Stomach (tissue), 19 donors: ENCODE measurements at places on chromosomes 16 and 17. TPM values are rescaled to one million over a fixed set of nuclear protein-coding genes. Genes with fewer than 3 reads are reported as not detected.

NXN gene
- 47.8 TPM for total RNA-seq

GRCh38 chr17:17155568-17155967 is 50.6 kb downstream of the PLD6 start:
- DNase-seq = no peak

DNA sequence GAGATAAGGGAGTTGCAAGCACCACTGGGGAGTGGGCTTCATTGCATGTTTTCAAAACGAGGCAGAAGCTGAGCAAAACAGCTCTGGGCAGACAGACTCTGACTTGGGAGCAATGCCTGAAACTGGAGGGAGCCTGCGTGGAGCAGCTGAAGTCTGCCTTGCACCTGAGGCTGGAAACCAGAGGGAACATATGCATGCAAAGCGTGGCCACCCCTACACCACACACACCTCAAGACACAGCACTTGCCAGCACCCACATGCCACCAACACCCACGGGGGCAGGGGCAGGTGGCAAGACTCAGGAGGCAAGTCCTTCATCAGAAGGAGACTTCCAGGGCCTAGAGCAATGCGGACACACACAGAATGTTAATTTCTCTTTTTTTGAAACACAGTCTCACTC is 45.8 kb downstream of the COTL1 start:
- DNase-seq = no peak

SHISA6 gene
- 2.2 TPM for total RNA-seq

PIMREG gene
- total RNA-seq = 0.89 TPM

DNA sequence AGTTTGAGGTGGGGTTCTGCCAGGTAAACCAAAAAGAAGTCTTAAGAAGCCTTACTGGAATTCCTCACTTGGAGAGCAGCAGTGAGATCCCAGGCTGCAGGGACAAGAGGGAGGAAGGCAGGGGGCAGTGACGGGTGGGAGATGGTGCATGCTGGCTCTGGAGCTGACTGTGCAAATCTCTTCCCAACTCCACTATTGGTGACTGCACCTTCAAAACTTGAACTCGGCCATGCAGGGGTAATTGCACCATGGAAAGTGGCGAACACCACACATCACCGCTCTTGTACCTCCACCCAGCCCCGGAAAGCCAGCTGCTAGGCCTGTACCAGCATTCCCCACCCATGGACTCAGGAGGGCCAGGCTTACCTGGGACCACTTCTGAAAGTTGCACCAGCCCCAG is 51.4 kb upstream of the CDR2 start:
- DNase-seq = no peak

GRCh38 chr16:88746506-88746905 is 38.5 kb downstream of the PIEZO1 start:
- DNase-seq = no peak

GRCh38 chr16:81174644-81175324 is 63.7 kb upstream of the BCO1 start:
- DNase-seq = no peak

- no peak for DNase-seq
Observed at GRCh38 chr17:37488009-37488604, 1.6 kb upstream of the DUSP14 start.

GRCh38 chr16:35173295-35173694 is 1713.9 kb downstream of the TP53TG3F start:
- DNase-seq = no peak

DNA sequence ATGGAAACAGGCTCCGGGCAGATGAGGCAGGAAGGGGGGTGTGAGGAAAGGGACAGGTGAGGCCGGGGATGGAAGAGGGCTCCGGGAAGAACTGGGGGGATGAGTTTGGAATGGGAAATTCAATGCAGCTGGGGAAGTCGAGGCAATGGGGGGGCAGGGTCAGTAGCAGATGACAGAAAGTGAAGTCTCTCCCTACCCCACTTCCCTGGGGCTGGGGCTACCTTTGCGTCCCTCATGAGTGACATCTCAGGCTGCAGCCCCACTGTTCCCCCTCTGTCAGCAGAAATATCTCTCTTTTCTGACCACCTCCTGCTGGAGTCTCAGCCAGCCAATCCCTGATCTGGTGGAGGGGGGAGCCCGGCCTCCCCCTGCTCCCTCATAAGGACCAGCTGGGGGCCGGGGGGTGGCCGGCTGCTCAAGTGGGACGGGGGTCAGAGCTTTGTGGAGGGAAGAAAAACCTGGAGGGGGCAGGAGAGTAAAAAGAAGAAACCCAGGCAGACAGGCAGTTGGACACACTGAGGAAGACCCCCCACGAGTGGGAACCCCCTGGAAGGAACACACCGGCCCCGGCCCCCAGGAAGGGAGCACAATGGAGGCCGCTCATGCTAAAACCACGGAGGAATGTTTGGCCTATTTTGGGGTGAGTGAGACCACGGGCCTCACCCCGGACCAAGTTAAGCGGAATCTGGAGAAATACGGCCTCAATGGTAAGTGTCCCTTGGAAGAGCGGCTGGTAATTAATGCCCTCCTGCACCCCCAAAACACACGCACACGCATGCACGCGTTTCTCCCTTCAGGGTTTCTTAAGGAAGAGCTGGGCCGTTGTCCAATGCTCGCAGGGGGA is at the start of gene ATP2A1:
ATP2A1 (plus strand) TSS at position 406 of the 844 bp plus-strand sequence; CDS start at position 590, 184 bp downstream.
- DNase-seq = no peak

DNA sequence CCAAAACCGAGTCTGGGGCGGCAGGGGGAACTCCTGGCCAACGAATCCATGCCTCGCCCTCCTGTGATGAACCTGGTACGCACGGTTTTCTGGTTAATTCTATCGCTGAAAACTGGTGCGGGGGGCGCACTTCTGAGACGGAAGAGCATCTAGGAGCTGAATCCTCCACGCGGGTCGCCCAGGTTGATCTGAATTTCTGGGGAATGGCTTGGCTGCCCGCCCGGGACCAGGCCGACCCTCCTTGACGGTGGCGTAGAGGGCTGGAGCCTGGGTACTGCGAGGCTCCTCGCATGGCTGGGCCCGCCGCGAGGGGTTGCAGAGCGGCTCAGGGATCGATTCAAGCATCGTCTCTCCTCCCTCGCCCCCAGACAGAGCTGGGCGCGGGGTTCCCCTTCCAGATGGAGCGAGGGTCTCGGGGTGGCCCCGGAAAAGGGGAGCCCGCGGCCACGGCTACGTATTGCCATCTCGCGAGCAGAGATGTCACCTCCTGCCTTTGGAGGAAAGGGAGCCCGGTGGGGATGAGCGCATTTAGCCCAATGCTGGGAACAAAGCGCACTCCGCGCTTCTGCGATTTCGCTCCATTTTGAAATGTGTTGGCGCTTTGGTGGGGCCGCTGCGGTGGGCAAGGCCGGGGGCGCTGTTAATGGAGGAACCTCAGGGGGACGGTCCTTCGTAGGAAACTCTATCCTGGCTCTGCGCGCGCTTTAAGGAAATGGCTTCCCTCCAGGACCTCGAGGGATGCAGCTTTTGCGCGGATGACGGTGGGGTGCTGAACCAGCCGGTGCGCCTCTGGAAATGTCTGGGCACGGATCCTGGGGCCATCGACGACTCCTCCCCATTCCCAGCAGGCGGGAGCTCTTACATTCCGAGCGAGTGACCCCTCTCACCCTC is 2.7 kb downstream of the MAPT start:
- peak; percentile 20 for DNase-seq

DNA sequence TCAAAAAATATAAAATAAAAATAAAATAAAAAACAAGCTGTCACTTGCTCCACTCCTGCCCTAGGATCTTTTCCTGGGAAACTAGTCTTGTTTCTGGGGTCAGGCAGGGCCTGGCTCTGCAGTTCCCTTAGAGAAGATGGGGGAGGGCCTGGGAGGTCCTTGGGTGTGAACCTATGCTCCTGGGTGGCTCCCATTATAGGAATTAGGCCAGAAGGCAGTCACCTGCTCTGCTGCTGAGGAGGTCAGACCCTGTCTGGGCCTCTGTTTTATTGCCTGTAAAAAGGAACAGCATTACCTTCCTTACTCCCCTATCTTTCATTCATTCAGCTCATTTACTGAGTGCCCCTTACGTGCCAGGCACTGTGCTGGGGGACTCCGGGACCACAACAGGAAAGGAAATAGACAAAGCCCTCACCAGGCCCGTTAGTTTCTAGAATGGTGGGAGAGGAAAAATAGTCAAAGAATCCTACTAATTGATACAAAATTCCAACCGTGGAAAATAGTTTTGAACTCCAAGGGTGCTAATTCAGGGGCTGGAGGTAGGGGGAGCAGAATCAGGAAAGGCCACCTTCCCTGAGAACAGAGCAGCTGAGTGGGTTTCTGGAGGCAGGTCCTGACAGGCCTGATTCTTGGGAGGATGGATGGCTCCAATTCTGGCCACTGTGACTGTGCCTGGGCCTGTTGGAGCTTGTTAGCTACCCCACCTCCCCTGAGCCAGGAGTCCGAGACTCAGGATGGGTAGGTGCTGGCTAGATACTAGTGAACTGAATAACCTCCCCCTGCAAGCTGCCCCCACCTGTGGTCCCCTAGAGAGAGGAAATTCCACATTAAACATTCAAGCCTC is 1.3 kb upstream of the SLC46A1 start:
- no peak for DNase-seq

SKAP1 gene
- total RNA-seq = 4.1 TPM

SDR42E1 gene
- total RNA-seq = 0.58 TPM

MYH8 gene
- total RNA-seq = not detected

DNA sequence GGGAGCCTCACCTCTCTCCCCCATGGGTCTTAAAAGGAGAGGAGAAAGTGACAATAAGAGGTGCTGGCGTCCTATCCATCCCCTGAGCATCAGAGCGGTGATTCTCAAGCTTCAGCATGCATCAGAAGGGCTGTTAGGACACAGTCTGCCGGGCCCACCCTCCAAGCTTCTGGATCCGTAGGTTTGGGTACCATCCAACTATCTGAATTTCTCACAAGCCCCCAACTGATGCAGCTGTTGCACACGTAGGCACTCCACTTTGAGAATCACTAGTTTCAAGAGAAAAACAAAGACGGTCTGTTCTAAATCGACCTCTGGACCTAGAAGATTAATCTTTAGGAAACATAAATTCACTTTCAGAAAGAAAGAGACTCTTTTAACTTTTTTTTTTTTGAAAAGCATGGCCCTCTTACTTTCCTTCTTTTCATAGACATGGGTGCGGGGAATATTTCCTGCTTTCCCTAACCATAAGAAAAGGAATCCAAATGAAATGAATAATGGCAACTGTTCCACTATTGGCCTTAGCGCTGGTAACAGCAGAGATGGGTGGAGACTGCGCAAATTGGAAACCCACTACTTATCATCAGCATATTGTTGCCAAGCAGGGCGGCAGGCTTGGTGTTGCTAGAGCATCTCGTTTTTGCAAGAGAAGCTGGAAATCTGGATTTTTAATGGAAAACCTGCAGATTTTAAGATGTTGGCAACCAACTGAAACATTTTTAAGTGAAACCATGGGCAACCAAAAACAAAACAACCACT is 144.4 kb downstream of the GAS7 start:
- no peak for DNase-seq

CCL11 gene
- total RNA-seq = 2.0 TPM

DNA sequence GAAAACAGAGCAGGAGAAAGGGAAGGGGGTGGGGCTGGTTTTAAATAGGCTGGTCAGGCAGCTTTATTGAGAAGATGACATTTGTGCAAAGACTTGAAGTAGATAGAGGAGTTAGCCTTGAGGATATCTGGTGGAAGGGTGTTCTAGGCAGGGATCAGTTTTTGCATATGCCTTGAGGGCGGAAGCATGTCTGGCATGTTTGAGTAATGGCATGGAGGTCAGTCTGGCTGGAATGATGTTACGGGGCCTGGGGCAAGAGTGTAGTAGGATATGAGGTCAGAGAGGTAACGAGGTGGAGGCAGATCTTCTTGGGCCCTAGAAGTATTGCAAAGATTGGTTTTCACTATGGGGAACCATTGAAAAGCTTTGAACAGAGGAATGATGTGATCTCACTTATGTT is 4.8 kb downstream of the RABEP1 start:
- DNase-seq = peak; percentile 10

- DNase-seq = no peak
Observed at GRCh38 chr16:68517606-68518166, 21.4 kb upstream of the ZFP90 start.

DNA sequence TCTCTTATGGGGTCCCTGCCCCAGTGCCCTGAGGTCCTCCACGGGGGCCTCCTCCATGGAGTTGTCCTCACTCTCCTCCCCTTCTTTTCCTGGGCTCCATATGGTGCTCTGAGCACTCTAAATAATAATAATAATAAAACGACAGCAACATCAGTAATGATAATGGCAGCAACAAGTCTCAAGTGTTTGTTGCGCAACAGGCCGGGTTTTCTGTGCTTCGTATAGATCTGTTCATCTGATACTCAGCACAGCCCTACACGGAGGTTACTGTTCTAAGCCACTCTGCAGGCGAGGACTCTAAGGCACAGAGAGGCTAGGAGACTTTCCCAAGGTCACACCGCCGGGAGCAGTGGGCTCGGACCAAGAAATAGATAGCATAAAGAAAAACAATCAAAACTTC is 13.7 kb downstream of the CIBAR2 start:
- no peak for DNase-seq

DNA sequence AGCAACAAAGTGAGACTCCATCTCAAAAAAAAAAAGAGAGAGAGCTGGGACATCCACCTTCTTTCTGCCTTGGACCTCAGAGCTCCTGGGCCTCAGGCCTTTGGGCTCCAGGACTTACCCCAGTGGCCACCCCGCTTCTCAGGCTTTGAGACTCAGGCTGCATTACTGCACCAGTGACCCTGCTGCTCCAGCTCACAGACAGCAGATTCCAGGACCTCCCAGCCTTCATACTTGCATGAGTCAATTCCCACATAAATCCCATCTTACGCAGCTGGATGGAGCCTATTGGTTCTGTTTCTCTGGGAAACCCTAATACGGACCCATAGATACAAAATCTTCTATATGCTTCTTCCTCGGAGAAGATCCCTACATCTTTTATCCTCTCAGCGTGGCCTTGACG is 2.1 kb upstream of the CEP295NL start:
- no peak for DNase-seq

- peak; percentile 53 for DNase-seq
Observed at GRCh38 chr17:61477204-61477834, 25.1 kb downstream of the TBX4 start.

KRT33B gene
- not detected for total RNA-seq

DNA sequence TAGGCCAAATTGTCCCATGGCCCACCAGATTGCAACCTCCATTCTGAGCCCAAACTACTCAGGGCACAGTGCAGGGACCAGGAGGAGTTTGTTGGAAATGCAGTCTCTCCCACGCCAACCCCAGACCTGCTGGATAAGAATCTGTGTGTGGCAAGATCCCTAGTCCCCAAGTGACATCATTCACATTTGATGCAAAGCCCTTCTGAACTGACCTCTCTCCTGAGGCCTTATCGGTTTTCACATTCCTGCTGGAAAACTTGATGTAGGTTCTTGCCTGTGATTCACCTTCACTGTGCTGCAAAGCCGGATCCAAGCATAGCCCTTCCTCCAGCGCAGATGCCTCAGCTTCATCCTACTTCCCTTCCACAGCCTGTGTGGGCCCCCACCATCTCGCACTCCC is 6.6 kb upstream of the SHCBP1 start:
- no peak for DNase-seq

DNA sequence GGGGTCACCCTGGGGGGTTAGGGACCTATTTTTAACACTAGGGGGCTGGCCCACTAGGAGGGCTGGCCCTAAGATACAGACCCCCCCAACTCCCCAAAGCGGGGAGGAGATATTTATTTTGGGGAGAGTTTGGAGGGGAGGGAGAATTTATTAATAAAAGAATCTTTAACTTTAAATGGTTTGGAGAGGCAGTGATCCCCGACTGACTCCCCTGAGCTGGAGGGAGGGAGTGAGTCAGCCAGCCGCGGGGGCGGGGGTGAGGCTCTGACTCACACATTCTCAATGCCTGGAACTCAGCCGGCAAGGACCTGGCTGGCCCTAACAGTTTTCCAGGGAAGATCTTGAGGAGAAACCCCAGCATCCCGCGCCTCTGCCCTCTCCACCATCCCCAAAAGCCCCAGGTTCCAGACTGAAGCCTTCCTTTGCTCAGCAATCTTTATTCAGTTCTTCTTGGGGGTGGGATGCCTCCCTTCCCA is 1.5 kb downstream of the HCFC1R1 start:
- peak; percentile 96 for DNase-seq

- no peak for DNase-seq
Observed at GRCh38 chr17:67150826-67151225, 94.2 kb downstream of the HELZ start.
